ENCODE measurements at places on chromosomes 5 and 9.

- DNase-seq, result peak; percentile 45
These were observed 107.8 kb upstream of the ADAMTSL1 start for GRCh38 chr9:18366184-18366583.

GRCh38 chr9:96073531-96074480 is 198.3 kb downstream of the ERCC6L2 start:
- DNase-seq, result no peak

- no peak for DNase-seq
These were observed 62.3 kb downstream of the PRDM6 start for GRCh38 chr5:123151227-123151909.

- no peak for DNase-seq
These were observed 26.1 kb upstream of the CCNB1 start for GRCh38 chr5:69140827-69141226.

DNA sequence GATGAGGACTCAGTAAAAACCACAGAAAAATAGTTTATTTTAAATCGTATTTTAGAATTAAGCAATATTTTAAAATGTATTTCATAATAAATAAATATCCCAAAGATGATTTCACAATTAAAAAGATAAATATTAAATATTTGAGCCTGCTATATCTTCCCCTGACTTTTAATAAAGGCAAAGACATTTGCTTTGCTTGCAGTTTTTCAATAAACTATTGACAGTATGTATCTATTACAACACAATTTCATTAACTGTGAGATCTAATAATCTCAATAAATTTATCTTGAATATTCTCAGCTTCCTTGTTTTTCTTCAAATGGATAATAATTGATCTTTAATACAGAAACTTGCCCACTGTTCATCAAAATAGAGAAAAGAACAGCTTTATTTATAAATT is 186.2 kb upstream of the TARS1 start:
- no peak for DNase-seq

DNA sequence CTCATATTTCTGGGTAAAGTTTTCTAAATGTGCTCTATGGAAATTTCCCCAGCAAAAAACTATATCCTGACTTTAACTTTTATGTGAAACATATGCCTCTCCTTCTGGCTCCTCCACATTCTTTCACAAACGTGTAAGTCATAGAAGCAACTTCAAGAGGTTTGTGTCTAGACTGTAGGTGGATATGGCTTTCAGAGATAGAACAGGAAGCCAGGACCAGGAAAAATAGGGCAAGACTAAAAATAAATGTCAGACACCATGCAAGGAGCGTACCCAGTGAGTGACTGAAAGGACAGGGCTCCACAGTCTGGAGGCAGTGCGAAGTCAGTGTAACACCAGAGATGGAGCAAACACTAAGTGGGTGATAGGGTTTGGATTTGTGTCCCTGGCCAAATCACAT is 240.7 kb downstream of the COX7C start:
- no peak for DNase-seq

DNA sequence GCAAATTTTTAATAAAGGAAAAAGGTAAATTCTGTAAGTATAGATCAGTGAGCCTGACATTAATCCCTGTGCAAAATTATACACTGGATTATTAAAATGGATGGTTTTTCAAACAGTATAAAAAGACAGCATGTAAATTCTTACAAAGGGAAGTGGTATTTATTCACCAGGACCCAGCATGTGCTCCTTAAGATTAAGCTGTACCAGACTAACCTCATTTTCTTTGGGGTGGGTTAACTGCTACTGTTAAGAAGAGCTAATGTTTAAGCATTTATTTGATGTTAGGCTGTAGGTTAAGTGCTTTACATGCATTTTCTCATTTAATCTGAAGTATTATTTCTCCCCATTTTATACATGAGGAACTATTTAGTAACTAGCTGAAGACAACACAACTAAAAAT is 60.3 kb upstream of the RFX3 start:
- no peak for DNase-seq

DNA sequence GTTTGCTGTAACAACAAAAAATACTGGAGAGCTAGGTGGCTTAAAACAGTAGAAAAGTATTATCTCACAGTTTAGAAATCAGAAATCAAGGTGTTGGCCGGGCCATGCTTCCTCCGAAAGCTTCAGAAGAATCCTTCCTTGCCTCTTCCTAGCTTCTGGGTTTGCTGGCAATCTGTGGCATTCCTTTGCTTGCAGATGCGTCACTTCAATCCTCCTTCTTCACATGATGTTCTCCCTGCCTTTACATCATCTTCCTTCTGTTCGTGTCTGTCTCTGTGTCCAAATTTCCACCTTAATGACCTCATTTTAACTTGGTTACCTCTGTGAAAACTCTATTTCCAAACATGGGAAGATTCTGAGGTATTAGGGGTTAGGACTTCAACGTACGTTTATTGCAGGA is 90.4 kb upstream of the CHD1 start:
- DNase-seq, result no peak

DNA sequence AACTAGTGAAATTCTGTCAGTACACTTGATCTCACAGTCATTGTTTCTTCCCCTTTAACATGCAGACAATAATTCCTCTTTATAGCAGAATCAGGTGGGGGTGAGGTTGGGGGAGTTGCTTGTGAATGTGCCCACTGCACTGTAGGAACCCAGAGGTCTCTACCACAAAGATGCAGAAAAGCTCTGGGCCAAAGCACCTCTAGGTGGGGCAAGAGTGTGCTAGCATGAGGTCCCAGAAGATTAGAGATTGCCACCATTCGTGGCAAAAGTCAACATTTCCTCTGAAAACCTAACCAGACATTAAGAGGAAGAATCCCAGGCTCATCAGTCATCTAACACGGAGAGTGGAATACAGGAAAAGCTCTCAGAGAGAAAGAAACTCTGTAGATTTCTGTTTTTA is 74.5 kb downstream of the PTCD2 start:
- peak; percentile 41 for DNase-seq

GRCh38 chr9:82184524-82184923 is 196.0 kb downstream of the SPATA31D1 start:
- no peak for DNase-seq

DNA sequence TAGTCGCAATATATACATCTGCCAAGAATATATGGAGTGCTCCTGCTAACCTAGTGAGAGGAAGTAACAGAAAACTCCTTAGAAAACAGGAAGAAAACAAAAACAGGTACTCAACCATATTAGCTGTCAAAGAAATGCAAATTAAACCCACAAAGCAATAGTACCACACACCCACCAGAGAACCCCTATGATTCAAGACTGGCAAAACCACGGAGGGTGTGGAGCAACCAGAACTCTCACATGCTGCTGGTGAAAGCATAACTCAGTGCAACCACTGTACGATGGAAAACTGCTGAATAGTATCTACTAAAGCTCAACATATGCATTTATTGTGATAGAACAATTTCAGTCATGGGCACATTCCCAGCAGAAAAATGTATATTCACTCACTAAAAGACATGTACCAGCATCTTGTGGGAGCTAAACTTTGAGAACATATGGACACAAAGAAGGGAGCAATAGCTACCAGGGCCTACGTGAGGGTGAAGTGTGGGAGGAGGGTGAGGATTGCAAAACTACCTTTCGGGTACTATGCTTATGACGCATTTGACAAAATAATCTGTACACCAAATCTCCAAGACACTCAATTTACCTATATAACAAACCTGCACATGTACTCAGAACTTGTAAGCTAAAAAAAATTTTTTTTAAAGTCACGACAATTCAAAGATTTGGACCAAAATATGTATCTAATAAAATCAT is 34.0 kb downstream of the PTPN3 start:
- no peak for DNase-seq

Measured in GM13976 (cell line).